ENCODE measurements at places on chromosomes 16 and 17.

GRCh38 chr17:42695500-42695899, 13.2 kb downstream of the CNTNAP1 start:
- DNase-seq: no peak

GRCh38 chr17:56175299-56175955, 22.2 kb downstream of the ANKFN1 start:
- DNase-seq: no peak

GRCh38 chr16:24046442-24046841, 209.7 kb upstream of the CACNG3 start:
- DNase-seq: no peak

- no peak for DNase-seq
Measured at GRCh38 chr16:57577691-57578224, 35.3 kb downstream of the ADGRG5 start.
